ENCODE measurements at places on chromosomes 7 and 10.

- DNase-seq = no peak
These were observed 191.9 kb downstream of the C7orf25 start for GRCh38 chr7:42720012-42720411.

DNA sequence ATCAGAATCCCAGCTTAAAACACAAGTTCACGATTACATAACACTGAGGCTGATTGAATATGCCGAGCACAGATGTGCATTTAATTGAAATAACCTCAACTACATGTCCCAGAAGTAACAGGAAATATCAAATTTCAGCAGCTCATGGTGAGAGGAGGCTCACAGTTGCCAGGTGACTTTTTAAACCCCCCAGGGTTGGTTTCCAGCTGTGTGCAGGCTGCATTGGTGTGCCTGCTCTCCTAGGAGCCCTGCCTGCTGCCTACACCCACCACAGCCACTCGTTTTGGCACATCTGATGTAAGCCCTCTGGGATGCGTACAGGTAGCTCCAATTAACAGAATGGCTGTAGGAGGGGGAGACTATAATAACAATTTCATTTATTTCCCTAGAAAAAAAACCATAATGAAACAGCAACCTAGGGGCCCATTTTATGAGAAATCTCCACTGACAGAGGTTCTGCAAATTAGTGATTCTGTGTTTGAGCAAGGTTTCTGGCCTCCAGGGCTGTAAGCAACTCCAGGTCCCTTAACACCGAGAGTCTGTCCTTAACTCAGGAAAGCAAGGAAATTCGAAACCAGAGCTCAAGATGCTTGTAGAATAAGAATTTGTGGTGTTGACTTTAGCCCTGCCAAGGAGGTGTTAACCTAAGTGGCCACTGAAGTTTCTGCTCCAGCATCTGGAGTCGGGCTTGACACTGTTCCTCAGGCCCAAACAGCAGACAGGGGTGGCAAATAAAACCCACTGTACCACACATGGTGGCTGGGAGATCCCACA lies 161.9 kb downstream of the BMPER start:
- no peak for DNase-seq

DNA sequence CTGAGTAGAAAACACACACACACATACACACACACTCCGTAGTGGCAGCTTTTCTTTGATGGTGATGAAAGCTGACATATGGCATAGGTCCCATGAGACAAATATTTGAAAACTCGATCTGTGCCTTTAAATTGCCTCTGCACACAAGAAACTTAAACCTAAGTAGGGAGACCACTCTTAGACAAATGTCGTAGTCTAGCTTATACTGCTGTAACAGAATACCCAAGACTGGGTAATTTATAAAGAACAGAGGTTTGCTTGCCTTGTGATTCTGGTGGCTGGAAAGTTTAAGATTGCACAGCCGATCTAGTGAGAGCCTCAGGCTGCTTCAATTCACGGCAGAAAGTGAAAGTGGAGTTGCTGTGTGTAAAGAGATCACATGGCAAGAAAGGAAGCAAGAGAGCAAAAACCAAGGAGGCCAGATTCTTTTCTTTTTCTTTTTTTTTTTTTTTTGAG lies 489.4 kb upstream of the SORCS1 start:
- DNase-seq = no peak

GRCh38 chr10:60130130-60130579 lies 223.8 kb upstream of the CCDC6 start:
- DNase-seq = no peak

DNA sequence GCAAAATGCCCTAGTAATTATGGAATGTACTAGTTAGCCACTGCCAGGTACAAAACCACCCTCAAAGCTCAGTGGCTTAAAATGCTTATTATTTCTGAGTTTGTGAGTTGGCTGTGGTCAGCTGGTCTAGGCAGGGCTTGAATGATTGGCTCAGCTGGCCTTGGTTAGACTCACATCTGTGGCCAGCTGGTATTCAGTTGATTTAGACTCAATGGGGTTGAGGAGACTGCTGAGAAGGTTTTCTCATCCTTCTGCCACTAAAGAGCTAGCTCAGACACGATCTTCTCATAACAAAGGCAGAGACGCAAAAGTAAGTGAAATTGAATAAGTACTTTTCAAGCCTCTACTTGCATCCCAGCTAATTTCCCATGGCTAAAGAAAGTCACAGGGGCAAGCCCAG lies 57.1 kb upstream of the CYP2C18 start:
- no peak for DNase-seq

DNA sequence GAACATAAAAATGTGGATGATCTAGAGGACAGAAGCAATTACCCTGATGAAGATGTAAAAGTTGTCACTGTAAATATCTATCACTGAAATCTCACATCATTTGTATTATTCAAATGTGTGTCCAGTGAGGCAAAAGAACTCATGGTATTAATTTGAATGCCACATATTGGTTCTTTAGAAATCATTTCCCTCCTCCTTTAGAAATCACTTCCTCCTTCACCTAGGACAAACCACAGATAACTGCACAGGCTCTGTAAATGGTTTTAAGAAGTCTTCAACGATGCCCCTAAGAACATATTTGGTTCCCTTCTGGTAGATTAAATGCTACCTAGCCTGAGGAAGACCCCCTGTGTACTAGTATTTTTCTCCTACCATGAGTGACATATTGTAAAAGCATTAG lies 33.1 kb upstream of the ZNF518A start:
- DNase-seq = no peak

- DNase-seq = no peak
These were observed 2.0 kb downstream of the HECW1 start for GRCh38 chr7:43114458-43114780.

DNA sequence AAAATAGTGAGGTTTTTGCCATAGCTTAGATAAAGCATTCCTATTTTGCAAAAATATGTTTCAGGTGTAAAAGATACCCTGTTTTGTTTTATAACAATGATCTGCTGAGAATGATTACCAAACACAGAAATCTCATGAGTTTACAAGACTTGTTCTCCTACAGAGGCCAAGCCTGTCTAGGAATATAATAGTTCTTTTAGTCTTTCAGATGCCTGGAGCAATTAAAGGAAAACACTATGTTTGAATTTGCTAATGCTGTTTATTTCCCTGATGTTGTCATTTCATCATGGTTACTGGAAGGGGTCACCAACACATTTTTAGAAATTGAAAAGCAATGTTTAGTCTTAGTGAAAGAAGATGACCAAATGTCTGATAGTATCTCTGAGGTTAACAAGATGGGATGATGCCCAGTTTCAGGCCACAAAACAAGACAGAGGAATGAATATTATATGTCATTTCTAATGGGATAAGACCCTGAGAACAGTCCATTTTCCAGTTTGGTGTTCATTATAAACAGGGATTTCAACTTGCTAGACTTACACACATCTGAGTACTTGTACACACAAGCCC lies 559.9 kb downstream of the INHBA start:
- no peak for DNase-seq

DNA sequence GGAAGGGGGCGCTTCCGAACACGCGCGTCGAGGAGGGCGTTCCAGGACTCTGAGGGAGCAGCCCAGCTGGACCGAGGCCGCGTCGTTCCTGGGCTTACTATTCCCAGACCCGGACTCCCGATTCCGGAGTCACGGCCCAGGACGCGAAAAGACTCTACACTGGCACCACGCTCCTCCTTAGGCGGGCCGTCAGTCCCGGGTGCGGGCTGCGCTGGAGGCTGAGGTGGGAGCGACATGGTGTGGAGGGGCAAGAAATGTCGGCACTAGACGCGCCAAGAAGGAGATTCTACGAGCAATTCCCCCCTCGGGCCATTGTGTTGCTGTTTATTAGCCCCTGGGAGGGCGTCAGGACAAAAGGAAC lies 584 bp upstream of the RUNDC3B start:
- peak; percentile 5 for DNase-seq

- DNase-seq = no peak
These were observed 39.7 kb downstream of the AGAP3 start for GRCh38 chr7:151125846-151126481.

GRCh38 chr7:126570845-126571244 lies 681.9 kb downstream of the GRM8 start:
- DNase-seq = no peak

DNA sequence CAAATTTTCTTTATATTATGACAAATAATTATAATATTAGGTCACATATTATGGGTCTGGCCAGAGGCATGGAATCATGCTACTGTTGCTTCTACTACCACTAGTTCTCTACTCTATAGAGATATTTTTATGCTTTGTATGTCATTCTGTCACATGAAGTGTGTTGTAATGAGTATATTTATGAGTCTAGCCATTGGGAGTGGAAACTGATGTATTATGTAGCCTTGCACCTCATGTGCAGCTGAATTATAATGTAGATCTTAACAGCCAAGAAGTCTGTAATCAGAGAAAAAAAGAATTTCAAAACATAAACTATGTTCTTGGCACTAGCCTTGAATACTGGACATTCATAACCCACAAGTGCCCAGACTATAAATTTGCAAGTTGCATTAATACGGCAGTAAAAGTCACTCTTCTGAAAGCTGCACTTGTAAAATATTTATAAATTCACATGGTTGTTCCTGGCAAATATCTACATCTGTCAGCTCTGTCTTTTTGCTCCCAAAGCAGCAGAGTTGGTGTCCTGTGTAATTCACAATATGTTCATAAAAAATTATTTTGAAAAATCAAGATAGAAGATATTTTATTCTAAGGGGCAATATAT lies 48.6 kb upstream of the SKAP2 start:
- no peak for DNase-seq

- no peak for DNase-seq
These were observed 6.8 kb upstream of the CDK6 start for GRCh38 chr7:92843034-92843760.

- no peak for DNase-seq
These were observed 102.2 kb downstream of the HDAC9 start for GRCh38 chr7:18597754-18598153.

DNA sequence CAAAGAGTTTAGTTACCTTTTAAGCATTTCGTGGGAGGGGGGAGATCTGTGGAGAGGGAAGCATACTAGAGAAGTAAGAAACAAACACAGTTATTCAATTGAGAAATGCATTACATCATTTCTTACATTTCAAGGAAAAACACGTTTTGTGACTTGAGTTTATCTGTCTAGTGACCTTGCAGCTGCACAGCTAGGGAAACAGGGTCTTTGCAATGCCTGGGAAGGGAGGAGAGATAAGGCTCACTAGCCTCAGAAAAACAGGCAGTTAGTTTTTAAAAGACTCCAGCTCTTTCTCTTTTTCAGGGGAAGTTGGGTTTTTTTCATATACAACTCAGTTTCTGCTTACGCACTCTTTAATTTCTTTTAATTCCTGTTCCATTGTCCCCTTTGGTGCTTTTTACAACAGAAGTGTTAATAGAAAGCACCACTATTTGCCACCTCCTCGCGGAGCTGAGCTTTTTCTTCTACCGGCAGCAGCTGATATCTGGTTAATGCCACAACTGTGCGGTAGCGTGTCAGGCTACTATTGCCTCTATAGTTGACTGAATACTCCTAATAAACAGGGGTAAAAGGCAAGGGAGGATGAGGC lies 5.6 kb downstream of the CYP3A43 start:
- no peak for DNase-seq

DNA sequence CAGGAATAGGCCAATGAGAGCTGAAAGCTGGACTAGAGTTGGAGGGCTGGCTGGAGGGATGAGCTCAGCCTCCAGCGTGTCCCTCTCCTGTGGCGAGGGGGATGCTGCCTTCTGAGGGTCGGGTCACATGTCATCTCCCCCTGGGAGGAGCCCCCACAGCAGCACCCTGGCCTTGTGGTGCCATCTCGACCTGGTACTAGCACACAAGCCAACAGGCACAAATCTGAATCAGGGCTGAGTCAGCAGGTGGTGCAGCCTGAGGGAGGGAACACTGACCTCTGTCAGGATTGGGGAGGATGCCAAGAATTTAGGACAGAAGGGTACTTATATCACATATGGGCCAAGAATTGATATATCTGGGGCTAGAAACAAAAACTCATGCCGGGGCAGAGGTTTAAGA lies 280.4 kb downstream of the CELF2 start:
- DNase-seq = no peak

GRCh38 chr10:79445977-79446757 lies 743 bp upstream of the ZCCHC24 start:
- no peak for DNase-seq

DNA sequence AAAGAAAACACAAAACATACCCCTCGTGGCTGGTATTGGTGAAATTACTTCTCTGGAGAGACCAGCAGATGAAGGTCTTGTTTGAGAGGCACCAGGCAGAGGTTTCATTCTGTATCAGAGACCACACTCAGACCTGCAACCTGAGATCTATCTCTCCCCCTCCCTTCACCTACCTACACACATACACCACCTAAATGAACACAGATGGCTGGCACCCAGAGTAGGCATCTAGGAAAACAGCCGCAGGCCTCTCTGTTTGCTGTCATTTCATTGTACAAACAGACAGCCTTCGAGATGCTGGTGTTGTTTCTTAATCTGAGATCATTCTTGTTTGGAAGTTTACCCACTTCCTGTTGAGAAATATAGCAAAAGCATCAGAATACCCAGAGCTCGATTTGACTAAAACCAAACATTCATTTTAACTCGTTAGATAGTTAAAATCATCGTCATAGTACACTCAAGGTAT lies 173.9 kb upstream of the SLC25A13 start:
- DNase-seq = no peak

GRCh38 chr10:14240253-14241189 lies 90.2 kb downstream of the FRMD4A start:
- no peak for DNase-seq

- no peak for DNase-seq
These were observed 49.4 kb upstream of the DPYSL4 start for GRCh38 chr10:132137111-132138072.

DNA sequence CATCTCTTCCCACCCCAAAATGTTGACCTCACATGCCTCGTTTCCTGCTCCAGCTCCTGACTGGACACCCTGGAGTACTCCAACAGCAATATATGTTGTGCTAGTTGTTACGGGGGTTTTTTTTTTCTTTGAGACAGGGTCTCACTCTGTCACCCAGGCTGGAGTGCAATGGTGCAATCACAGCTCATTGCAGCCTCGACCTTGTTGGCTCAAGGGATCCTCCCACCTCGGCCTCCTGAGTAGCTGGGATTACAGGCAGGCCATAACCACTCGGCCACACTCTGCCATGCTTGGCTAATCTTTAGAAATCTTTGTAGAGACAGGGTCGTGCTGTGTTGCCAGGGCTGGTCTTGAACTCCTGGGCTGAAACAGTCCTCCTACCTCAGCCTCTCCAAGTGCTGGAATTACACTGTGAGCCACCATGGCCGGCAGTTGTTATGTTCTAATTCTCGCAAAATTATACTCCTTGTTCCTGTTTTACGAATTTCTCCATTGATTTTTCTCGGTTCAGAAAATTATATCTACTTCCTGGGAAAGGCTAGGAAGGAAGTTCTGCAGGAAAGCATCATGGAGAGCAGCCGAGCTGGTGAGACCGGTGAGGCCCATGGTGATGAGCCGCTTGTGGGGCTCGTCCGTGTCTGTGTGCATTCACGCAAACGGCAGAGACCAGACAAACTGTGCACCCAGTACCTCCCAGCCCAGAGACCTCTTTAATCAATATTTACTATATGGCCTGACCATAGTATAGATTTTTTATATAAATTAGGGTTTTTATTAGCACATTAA lies 52.4 kb upstream of the DNAJB6 start:
- no peak for DNase-seq

All from HuH-7.5 (cell line).